ENCODE measurements at places on chromosomes 2 and 18. TPM values are rescaled to one million over a fixed set of nuclear protein-coding genes. Genes with fewer than 3 reads are reported as not detected.

CHST9 gene
- not detected for total RNA-seq

DNA sequence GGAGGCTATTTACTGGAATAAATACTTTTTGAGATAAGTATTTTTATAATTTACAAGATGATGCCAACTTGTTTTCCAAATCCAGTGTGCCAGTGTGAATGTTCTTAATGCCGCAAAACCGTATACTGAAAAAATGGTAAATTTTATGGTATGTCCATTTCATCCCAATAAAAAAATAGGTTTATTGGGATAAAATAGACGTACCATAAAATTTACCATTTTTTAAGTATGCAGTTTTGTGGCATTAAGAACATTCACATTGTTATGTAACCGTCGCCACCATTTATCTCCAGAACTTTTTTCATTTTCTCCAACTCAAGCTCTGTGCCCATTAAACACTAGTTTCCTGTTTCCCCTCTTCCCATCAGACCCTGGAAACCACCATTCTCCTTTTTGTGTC lies 167.9 kb downstream of the PARD3B start:
- DNase-seq, result no peak

- DNase-seq, result no peak
Measured at GRCh38 chr2:176156807-176157498, at the start of gene HOXD3. TSS of gene HOXD3 (plus strand) at chr2:176157307. CDS start at chr2:176169115, 11,808 bp downstream.

DNA sequence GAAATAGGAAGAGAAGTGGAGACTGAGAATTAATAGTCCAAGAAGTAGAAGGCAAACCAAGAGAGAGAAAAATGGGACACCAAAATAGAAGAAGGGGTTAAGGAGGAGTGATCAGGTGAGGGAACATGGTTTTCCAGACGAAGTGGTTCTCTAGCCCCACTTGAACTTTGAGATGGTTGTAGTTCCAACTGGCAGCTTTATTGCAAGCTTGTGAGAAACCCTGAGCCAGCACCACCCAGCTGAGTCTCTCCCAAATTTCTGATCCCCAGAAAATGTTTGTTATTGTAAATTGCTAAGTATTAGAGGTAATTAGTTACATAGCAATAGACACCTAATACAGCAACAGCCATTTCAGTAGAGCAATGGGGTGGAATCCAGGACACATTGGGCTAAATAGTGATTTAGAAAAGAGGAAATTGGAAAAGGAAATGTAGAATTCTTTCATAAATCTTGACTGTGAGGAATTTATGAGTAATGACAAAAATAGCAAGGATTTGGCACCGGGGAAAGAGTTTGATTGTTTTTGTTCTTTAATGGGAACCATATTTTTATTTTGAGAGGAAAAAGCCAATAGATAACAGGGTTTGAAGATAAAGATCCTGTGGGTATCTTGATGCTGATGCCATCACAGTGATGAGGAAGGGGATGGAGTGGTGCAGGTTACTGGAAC lies 62.1 kb upstream of the XDH start:
- no peak for DNase-seq

DNA sequence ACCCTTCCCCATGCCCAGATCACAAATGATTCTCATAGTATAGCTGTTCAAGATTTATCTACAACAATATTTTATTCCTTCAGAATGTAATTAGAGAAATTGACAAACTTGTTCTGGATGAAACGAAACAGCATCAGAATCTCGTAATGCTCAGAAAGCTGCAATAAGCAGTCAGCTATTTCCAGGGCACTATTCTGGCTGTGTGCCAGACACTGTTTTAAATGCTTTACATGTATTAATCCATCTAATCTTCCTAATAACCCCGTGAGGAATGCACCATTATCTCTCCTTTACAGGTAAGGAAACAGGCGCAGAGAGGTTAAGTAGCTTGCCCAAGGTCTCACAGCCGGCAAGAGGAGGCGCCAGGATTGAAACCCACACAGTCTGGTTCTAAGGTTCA lies 10.1 kb upstream of the LYPD6B start:
- no peak for DNase-seq

GRCh38 chr2:149084924-149085795 lies 46.7 kb downstream of the LYPD6B start:
- no peak for DNase-seq

GRCh38 chr2:47403609-47404193 lies 745 bp downstream of the MSH2 start:
- no peak for DNase-seq

C2orf74 gene
- 6.0 TPM for total RNA-seq

DNA sequence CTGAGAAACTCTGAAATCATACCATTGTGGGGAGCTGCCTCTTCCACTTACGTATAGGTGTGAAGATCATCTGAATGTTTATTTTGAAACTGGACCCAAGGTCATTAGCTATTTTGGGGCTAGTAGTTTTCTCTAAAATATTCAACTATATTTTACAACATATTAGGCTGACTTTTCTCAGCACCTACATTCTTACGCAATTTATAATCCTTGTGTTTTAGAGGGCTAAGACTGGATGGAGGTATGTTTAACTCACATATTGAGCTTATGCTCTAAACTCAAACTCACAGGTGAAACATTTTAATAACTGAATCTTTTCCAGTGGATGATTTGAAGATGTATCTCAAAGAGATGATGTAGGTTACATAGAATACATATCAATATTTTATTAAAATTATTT lies 49.2 kb downstream of the EFEMP1 start:
- DNase-seq, result no peak

- no peak for DNase-seq
Measured at GRCh38 chr2:190927301-190927700, 46.7 kb downstream of the GLS start.

GNAL gene
- total RNA-seq, result 12.6 TPM

All from natural killer cell (primary cell).